ENCODE measurements at places on chromosomes 2 and 18.

- no peak for DNase-seq
These were observed 549.9 kb upstream of the ACVR2A start for GRCh38 chr2:147294825-147295392.

GRCh38 chr2:233444501-233444900 is 90.2 kb downstream of the DGKD start:
- no peak for DNase-seq

DNA sequence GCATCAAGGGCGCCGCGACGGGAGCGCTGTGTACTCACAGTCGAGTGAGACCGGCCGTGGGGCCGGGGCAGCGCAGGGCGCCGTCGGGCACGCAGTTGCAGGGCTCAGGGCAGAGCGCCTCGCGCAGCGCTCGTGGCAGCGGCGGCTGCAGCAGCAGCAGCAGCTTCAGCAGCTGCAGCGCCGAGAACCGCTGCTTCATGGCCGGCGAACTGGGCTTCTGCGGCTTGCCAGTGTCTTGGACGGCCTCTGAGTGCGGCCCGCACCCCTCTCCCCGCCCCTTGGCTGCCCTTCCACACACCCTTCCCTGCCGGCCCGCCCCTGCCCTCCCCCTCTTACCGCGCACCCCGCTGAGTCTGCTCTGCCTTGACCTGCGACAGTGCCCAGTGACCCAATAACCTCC is at the start of gene LHCGR:
TSS of gene LHCGR (minus strand) at position 252 of the 400 bp plus-strand sequence. CDS start at position 199, 53 bp downstream.
- DNase-seq = no peak

- no peak for DNase-seq
These were observed 82.2 kb upstream of the CDKL4 start for GRCh38 chr2:39325966-39326365.
